ENCODE measurements at places on chromosomes 16 and 17. TPM values are rescaled to one million over a fixed set of nuclear protein-coding genes. Genes with fewer than 3 reads are reported as not detected.

DNA sequence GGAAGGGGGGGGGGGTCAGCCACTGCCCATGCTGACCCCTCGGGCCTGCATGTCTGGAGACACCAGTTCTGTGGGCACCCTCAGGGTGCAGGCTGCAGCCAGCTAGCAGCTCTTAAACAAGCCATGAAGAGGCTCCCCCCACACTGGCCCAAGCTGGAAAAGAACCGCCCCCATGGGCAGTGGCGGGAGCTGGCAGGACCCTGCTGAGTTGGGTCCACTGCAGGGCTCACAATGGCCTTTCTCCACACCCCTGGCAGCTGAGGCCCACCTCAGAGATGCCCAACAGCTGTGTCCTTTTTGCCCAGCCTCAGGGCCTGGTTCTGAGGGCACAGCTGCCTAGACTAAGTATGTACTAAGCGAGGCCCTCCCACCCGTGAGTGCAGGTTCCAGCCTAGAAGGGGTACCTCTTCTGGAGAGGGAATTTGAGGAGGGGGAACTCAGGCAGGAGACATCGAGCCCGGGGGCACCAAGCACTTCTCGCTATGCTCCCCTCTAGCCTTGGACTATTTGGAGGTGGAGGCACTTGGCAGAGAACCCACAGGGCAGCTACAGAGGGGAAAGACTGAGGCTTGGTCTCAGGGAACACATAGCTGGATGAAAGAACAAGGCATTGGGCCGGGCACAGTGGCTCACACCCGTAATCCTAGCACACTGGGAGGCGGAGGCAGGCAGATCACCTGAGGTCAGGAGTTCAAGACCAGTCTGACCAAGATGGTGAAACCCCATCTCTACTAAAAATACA lies 3.2 kb downstream of the THRA start:
- H3K27me3 ChIP-seq = peaks cover 6% of the 10 kb centered on the region
- no peaks in the 10 kb centered on the region for H3K36me3 ChIP-seq
- no peak for DNase-seq
- peaks cover 62% of the 10 kb centered on the region for H3K4me1 ChIP-seq

GRCh38 chr17:11795906-11796305 lies 197.6 kb downstream of the DNAH9 start:
- no peak overlapping the region for H3K27ac ChIP-seq
- H3K4me1 ChIP-seq = no peaks in the 10 kb centered on the region
- H3K36me3 ChIP-seq = no peaks in the 10 kb centered on the region
- no peaks in the 10 kb centered on the region for H3K27me3 ChIP-seq
- no peak overlapping the region for H3K4me3 ChIP-seq

KRTAP3-1 gene
- not detected for total RNA-seq

GRCh38 chr17:82241183-82241925 lies 12.5 kb downstream of the SLC16A3 start:
- H3K36me3 ChIP-seq = peaks cover 17% of the 10 kb centered on the region
- DNase-seq = no peak
- peaks cover 55% of the 10 kb centered on the region for H3K4me1 ChIP-seq
- H3K27ac ChIP-seq = peak overlapping the region; percentile 78
- H3K4me3 ChIP-seq = no peak overlapping the region
- no peaks in the 10 kb centered on the region for H3K27me3 ChIP-seq

HBZ gene
- total RNA-seq = not detected

DNA sequence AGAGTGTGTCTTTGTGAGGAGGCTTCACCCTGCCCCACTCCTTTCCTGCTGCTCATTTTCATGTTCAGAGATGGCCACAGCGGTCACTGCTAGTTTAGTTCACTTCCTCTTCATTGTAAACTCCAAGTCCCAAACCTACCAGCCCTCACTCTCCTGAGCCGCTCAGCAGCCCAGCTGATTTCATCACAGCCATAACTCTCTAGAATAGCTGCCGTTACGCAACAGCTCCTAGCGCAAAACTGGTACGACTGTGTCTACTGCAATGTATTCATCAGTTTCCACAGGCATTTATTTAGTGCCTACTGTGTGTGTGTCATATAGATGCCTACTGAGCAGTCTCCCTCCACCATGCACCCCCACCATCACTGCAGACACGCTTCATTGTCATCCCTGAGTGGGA lies 233.5 kb upstream of the RPL38 start:
- peak; percentile 10 for DNase-seq
- no peaks in the 10 kb centered on the region for H3K4me1 ChIP-seq
- peaks cover 59% of the 10 kb centered on the region for H3K27me3 ChIP-seq
- peaks cover 6% of the 10 kb centered on the region for H3K36me3 ChIP-seq
- H3K27ac ChIP-seq = no peak overlapping the region

- no peaks in the 10 kb centered on the region for H3K27me3 ChIP-seq
- no peak overlapping the region for H3K27ac ChIP-seq
- H3K36me3 ChIP-seq = peaks cover 7% of the 10 kb centered on the region
- H3K4me3 ChIP-seq = peak overlapping the region; percentile 48
- no peak for DNase-seq
- H3K4me1 ChIP-seq = peaks cover 48% of the 10 kb centered on the region
These were observed 11.3 kb downstream of the RIPOR1 start for GRCh38 chr16:67539691-67540635.

- H3K27me3 ChIP-seq = peaks cover 15% of the 10 kb centered on the region
- DNase-seq = no peak
- peaks cover 36% of the 10 kb centered on the region for H3K4me1 ChIP-seq
- peak overlapping the region; percentile 81 for H3K27ac ChIP-seq
- no peaks in the 10 kb centered on the region for H3K36me3 ChIP-seq
These were observed 1.2 kb upstream of the TNRC6C start for GRCh38 chr17:77957235-77957856.

DNA sequence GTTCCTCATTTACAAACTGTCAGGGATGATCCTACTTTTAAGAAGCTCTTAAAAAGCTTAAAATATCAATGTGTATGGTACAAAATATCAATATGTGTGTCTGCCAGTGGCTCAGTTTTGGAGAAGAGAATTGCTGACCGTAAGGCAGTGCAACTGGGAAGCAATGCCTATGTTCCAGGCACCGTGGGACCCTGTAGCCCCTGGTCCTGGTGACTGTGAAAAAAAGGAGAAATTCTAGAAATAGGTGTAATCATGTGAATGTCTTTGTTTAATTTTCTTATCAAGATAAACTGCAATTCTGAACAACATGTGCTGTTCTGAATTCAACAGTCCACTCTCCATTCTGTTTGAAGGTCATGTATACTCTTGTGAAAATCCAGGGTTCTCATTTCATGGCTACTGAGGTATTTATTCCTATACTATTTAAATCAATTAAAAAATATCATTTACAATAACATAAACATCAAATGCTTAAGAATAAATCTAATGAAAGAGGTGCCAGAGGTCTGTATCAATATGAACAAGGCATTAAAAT lies 9.4 kb upstream of the HP start:
- no peaks in the 10 kb centered on the region for H3K4me1 ChIP-seq
- no peak overlapping the region for H3K27ac ChIP-seq
- no peak overlapping the region for H3K4me3 ChIP-seq
- H3K27me3 ChIP-seq = no peaks in the 10 kb centered on the region
- H3K36me3 ChIP-seq = peaks cover 8% of the 10 kb centered on the region

NPW gene
- total RNA-seq = 1.5 TPM

DNA sequence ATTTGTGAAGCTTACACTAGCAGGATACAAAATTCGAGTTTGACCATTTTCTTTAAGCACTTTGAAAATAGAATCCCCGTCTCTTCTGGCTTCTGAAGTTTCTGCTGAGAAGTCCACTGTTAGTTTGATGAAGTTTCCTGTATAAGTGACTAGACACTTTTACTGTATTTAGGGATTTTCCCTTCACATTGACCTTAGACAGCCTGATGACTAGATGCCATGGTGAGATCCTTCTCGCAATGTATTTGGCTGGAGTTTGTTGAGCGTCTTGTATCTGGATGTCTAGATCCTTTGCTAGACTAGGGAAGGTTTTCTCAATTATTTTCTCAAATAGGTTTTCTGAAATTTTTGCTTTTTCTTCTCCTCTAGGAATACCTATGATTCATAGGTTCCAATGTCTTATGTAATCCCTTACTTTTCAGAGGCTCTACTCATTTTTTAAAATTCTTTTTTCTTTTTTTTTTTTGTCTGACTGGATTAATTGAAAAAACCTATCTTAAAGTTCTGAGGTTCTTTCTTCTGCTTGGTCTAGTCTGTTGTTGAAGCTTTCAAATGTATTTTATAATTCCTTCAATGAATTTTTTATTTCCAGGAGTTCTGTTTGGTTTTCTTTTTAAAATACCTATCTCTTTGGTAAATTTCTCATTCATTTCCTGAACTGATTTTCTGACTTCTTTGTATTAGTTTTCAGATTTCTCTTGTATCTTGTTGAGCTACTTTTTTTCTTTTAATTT lies 63.7 kb upstream of the ABCC11 start:
- H3K27me3 ChIP-seq = no peaks in the 10 kb centered on the region
- H3K27ac ChIP-seq = no peak overlapping the region
- peaks cover 73% of the 10 kb centered on the region for H3K36me3 ChIP-seq
- peaks cover 6% of the 10 kb centered on the region for H3K4me1 ChIP-seq
- no peak for DNase-seq
- H3K4me3 ChIP-seq = no peak overlapping the region

DNA sequence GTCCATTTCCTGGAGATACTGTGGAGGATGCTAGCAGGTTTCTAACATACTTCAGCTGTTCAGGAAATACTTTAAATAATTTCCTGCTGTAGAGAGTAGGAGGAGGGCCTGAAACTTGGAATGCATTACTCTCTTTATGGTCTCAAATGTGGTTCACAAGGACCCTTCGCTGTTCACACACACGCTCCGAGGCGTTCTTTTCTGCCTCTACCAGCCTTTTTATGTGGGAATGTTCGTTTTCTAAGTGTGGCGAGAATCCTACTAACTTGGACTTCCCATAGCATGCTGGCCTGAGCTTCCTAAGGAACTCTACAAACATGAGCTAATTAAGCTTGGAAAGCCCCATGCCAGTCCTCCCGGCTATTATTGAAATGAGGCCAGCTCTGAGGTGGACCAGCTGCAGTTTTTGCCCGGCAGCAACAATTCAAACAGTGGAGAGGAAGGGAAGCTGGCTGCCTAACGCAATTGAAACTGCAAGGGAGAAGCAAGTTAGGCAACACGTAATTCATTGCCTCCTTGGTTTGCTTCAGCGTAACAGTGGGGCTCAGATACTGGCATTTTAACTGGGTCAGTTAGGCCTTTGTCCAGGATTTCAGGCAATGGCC lies 18.9 kb downstream of the KPNA2 start:
- no peak for DNase-seq
- no peak overlapping the region for H3K27ac ChIP-seq
- no peaks in the 10 kb centered on the region for H3K36me3 ChIP-seq
- H3K27me3 ChIP-seq = no peaks in the 10 kb centered on the region
- H3K4me1 ChIP-seq = no peaks in the 10 kb centered on the region
- no peak overlapping the region for H3K4me3 ChIP-seq

CDH8 gene
- not detected for total RNA-seq

GRCh38 chr16:49800441-49800840 lies 55.5 kb downstream of the ZNF423 start:
- no peaks in the 10 kb centered on the region for H3K27me3 ChIP-seq
- no peaks in the 10 kb centered on the region for H3K4me1 ChIP-seq
- no peaks in the 10 kb centered on the region for H3K36me3 ChIP-seq
- no peak overlapping the region for H3K27ac ChIP-seq
- DNase-seq = no peak

DNA sequence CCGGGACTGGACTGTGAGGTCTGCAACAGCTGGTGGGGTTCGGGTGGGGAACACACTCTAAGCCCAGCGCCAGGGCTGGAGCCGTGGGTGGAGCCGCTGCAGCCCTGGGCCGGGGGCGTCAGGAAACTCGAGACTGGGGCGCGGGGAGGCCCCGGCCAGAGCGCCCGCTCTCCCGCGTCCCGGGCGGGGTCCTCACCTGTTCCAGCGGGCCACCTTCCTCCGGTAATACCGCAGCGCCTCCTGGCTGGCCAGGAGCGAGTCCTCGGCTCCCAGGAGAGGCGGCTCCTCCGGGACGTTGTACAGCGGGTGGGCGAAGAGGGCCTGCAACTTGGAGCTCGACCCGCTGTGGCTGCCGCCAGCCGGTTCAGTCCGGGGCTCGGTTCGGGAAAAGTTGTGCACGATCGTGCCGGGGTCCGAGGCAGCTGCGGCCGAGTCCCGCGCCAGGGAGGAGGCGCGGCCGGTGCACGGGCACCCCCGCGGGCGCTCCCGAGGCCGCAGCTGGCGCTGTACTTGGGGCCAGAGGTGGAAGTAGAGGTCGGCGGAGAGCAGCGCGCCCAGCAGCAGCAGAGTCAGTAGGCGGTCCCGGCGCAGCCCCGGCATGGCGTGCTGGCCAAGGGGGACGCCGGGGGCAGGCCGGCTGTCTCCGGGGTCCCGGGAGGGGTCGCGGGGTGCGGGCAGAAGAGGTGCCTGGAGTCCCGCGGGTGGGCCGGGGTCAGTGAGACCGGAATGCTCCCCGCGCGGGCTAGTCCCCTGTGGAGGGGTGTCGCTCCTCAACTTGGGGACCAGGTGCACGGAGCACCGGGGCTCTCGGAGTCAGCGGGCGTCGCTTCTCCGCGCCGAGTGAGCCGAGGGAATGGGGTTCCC lies 868 bp downstream of the FAM20A start:
- H3K27me3 ChIP-seq = peaks cover 71% of the 10 kb centered on the region
- no peaks in the 10 kb centered on the region for H3K36me3 ChIP-seq
- H3K27ac ChIP-seq = no peak overlapping the region

GRCh38 chr16:75112734-75113491 lies 3.7 kb downstream of the LDHD start:
- peak overlapping the region; percentile 21 for H3K4me3 ChIP-seq
- H3K27me3 ChIP-seq = peaks cover 2% of the 10 kb centered on the region
- H3K4me1 ChIP-seq = peaks cover 39% of the 10 kb centered on the region
- DNase-seq = no peak

KRTAP16-1 gene
- not detected for total RNA-seq

DNA sequence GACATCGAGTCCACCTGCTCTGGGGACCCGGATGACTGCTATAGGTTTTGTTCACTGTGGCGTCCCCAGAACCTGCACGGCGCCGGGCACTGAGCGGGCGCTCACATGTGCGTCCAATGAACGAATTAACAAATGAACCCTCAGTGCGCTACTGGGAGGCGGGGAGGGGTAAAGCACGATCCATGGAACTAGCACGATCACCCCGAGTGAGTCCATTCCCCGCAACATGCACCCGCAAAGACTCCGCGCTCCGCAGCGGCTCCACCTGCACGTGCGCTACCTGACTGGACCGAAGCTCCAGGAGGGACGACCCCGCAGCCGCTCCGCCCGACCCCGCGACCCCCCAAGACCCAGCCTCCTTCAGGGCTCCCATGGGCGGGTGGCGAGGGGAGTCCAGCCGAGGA lies 491 bp downstream of the TRAP1 start:
- no peaks in the 10 kb centered on the region for H3K36me3 ChIP-seq
- H3K27me3 ChIP-seq = no peaks in the 10 kb centered on the region
- H3K4me3 ChIP-seq = peak overlapping the region; percentile 84

- no peak overlapping the region for H3K27ac ChIP-seq
- H3K27me3 ChIP-seq = no peaks in the 10 kb centered on the region
- no peak overlapping the region for H3K4me3 ChIP-seq
- H3K36me3 ChIP-seq = no peaks in the 10 kb centered on the region
- H3K4me1 ChIP-seq = no peaks in the 10 kb centered on the region
- no peak for DNase-seq
These were observed 27.0 kb upstream of the RASD1 start for GRCh38 chr17:17523001-17523730.

- no peaks in the 10 kb centered on the region for H3K27me3 ChIP-seq
- no peak for DNase-seq
- H3K4me1 ChIP-seq = peaks cover 12% of the 10 kb centered on the region
These were observed 655 bp upstream of the MTHFSD start for GRCh38 chr16:86555704-86556075.

BAIAP3 gene
- 0.31 TPM for total RNA-seq

GRCh38 chr17:12579288-12579687 lies 86.4 kb upstream of the MYOCD start:
- no peaks in the 10 kb centered on the region for H3K27me3 ChIP-seq
- no peaks in the 10 kb centered on the region for H3K4me1 ChIP-seq
- no peak for DNase-seq
- H3K4me3 ChIP-seq = no peak overlapping the region
- H3K36me3 ChIP-seq = no peaks in the 10 kb centered on the region

CTRB2 gene
- not detected for total RNA-seq
